ENCODE measurements at places on chromosomes 6 and 20. TPM values are rescaled to one million over a fixed set of nuclear protein-coding genes. Genes with fewer than 3 reads are reported as not detected.

DNA sequence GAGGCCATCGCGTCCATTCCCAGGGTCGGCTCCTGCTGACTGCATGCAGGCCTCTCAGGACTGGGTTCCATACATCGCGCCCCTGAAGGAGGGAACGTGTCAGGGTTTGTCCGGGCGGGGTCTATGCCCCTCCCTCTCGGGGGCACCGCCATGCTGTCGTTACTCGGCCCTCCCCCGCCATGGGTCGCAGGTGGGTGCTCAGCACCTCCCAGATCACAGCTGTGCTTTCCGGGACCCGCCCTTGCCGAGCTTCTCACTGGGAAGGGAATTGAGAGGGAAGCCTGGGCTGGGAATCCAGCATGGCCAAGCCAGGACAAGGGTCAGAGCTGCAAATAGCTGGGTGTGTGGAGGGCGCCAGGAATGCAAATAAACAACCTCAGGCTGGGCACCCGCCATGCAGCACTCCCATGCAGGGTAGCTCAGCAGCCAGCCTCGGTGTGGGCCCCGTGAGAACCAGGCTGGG, at the start of gene FRMD1:
Gene FRMD1, minus strand, starts transcription at position 270 of the 463 bp plus-strand sequence. Its CDS starts 118 bp downstream, at position 152.
- DNase-seq, result no peak

Gene TSHZ2
- 5.6 TPM for total RNA-seq

DNA sequence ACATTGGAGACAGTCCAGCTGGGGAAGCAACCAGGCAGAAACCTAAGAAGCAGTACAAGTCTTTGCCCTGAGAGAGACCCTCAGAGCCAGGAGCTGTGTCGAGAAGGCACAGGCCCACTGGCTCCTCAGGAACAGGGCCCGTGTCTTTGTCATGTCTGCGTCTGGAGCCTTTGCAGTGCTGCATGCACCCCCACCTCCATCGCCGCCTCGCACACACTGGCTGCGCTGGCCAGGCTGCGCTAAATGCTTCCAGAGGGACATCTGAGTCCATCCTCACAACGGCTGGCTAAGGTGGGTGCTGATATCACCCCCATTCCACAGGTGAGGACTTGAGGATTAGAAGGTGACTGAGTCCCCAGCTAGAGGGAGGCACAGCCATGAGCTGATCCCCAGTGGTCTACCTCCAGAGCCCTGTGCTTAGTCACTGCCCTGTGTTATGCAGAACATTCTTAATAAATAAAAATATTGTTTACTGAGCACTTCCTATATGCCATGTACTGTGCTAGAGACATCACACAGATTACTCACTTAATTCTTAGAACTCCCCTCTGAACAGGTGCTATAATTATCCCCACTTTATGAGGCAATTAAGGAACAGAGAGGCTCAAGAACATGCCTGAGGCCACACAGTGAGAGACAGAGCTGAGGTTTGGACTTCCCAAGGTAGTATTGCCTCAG, 27.6 kb downstream of the GABRR2 start:
- no peak for DNase-seq

- no peak for DNase-seq
These were observed 4.0 kb upstream of the PLN start for GRCh38 chr6:118544105-118544504.

Gene TMEM217
- 0.40 TPM for total RNA-seq

Gene CFAP206
- 10.9 TPM for total RNA-seq

GRCh38 chr20:1830240-1830639, 65.0 kb upstream of the SIRPA start:
- DNase-seq, result peak; percentile 39

DNA sequence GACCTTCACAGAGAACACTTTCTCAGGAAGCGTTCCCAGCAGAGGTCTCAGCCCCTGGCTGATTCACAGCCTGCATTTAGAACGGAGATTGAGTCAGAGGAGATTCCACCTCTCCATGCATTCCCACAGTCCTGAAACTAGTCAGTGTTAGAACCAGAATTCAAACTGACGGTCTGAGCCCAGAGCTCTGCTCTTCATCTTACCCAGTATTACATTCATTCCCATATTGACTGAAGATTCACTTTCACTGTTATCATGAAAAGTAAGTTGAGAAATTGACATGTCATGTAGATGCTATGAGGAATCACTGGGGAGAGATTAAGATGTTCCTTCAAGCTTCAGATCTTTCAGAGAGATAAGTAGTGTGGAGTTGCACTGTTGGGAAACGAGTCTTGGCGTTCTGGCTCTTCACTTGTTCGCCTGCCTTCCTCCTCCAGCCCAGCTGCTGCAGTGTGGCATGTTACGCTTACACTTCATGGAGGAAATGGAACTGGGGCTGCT, 28.3 kb downstream of the MAS1 start:
- no peak for DNase-seq

DNA sequence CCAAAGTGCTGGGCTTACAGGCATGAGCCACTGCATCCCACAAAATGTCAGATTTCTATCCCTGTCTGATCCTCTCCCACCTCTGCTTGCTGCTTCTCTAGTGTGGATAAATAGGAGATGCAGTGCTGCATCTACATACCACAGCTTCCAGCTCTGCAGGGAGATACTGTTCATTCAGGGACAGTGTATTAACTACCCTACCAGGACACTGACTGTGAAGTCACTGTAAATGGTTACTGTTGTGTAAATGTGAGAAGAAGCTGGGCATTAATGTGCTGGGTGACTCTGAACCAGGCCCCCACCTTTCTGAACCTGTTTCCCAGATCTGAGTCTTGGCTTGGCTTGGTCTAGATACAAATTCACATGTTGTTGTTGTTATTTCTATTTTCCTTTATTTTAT, 488.6 kb upstream of the SULF2 start:
- DNase-seq, result no peak

DNA sequence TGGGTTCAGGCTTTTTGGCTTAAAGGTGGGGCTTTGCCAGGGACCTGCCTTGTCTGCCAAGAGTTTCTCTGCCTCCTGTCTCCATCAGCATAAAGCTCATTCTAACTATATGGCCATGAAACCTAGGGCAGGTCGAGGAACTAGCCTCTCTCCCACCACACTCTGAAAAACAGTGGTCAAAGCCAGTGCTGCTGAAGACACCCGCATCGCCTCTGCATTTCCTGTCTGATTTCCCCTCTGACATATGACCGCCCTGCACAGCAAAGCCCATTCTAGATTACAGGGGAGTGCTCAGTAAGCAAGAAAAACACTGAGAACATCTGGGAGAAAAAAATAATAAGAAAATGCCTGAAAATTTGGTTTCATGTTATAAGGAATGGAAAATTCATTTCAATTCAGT, 573.6 kb downstream of the PRKN start:
- no peak for DNase-seq

Gene MRS2
- 26.4 TPM for total RNA-seq

Gene SLC17A2
- not detected for total RNA-seq

DNA sequence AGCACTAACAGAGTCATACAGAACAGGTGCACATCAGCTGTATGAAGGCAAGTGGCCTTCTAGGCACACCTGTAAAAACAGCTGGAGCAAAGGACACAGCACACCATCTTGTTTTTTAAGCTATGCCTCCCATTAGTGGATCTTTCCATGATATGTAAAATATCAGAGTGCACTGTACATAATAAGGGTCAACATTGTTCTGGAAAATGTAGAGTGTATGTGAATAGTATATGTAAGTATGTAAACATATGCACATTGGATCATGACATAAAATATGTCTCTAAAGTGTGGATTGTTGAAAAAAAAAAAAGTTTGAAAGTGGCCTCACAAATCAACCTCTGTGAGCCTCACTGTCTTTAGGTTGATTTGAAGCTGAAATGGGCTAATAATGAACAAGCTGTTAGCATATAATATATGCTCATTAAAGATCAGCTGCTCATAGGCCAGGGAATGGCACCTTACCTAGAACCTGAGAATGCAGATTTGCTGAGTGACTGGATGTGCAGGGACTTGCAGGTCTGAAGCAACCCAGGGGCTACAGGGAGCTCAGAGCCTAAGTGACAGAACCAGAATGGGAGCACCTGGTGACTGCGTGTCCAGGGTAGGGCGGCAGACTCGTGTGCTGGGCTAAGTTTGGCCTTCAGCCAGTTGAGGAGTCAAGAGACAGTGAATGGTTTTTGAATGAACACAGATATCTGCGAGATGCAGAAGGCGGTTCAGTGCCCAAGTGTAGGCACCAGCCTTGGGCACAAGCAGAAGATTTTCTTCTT, 198.6 kb downstream of the TMEM242 start:
- no peak for DNase-seq

DNA sequence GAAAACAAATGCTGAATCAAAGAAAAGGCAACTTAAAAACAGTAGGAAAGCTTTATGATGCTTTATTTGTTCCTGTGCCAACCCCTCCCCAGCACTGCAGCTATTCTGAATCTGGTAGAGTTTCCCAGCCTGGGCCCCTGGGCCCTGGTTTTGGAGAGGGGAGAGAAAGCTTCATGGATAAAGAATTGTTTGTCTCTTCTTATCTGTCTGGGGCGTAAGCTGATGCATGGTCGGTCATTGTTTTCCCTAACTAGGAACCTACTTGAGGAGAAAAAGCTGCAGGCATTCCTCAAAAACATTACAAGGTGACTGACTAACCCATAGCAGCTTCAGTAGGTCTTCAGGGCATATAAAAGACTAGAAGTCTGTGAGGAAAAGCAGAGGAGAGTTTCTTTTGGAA, 758.1 kb upstream of the EPHA7 start:
- no peak for DNase-seq

DNA sequence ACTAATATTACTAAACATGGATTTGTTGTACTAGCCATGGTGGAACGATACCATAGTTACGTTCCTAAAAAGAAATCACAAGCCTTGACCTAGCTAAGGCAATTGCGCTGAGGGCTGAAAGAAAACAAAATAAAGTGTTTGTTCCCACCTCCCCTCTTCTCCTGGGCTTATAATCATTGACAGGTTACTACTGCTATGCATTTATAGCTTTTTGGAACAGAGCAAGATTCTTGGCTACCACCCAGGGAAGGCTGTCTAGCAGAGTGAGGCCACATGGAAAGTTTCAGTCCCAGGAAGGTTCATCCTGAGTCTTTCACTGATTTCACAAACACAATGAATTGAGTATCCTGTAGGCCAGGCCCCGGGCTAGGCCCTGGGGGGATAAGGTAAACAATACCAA, 84.6 kb downstream of the TMEM170B start:
- peak; percentile 51 for DNase-seq

DNA sequence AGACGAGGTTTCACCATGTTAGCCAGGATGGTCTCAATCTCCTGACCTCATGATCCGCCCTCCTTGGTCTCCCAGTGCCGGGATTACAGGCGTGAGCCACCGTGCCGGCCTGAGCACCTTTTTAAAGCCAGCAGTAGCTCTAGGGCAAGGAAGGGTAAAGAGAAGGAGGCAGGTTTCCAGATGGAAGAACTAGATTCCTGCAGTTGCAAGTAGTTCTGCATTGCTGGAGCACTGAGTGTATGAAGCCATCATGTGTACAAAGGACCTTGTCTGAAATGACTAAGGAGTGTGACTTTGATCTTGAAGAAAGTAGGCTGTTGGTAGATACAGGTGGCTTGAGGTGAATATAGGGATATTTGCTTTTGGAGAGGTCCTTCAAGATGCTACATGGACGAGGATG, 4.2 kb downstream of the OR2A4 start:
- DNase-seq, result no peak

DNA sequence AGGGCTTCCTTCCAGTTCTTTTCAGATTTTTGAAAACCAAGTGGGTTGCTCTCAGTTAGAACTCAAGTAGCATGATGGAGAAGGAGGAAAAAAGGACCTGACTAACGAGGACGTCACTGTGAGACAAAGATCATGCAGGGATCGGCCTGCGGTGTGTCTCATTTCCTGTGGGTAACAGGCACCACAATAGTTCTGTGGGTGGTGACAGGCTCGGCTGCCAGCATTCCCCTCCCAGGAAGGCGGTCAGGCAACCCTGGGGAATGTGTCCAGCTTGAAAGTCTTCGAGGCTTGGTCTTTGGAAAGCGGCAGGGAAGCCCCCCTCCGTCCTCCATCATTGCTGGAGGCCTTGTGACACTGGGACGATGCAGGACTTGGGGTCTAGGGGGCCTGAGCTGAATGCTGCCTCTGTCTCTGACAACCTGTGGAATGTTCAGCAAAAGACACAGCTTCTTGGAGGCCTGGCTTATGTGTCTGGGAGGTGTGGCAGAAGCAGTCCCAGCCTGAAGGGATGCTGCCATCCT, 121.0 kb downstream of the BCAS1 start:
- no peak for DNase-seq

DNA sequence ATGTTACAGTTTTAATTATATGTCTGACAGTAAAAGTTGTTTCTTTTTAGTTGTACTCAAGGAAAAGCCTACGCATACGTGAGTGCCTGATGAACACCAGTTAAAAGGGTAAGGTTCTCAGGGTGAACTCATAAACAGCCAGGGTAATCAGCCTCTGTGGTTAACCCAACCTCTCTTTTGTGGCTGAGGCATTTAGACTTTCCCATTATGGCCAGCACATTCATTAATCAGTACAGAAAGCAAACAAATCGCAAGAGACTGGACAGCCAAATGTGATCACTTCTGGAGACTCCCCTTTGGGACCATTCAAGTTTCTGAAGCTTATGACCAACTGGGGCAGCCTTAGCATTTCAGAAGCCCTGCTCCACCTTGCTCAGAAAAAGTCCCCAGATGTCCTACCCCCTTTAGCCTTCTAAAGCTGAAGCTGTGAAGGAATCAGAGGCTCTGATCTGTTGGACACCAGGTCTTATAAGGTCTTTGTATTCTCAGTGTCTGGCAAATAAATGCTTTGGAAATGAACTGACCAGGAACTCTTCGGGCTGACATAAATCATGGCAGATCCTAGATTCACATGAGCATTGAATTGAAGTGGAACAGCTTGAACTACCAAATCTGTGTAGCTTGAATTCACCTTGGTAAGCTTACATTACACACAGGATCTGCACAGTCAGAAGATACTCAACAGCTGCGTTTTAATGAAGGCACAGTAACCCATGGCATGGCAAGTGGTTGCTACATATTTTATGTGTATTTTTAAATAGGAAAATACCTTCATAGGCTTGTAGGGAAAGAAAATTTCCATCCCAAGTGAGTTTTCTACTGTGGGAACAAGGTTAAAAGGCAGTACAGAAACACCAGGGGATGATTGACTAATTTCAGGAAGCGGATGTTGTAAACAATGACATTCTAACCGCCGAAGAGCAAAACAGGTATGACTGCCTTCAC, 18.7 kb downstream of the IL20RA start:
- no peak for DNase-seq

DNA sequence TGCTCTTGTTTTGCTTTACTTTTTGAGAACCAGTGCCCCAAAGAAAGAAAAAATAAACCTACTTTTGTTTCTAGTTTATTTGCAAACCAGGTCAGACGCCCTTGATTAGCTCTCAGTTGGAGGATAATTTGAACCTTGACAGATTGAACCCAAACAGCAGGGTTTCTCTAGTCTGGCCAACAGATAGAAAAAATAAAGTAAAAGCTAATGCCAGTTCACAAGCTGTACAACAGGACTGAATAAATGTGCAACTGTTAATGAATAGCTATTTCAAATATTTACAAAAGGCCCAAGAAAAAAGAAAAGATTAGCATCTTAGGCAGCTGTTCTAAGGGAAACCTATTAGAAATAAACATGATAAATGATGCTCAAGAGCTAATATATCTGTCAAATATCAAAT, 331.8 kb downstream of the CDKAL1 start:
- no peak for DNase-seq

GRCh38 chr20:41248368-41249024, 69.0 kb downstream of the ZHX3 start:
- DNase-seq, result no peak

Gene MUC21
- 8.6 TPM for total RNA-seq
